ENCODE measurements at places on chromosomes 5 and 9.

- DNase-seq = no peak
Observed at GRCh38 chr5:138639326-138639725, 64.1 kb upstream of the HSPA9 start.

- no peak for DNase-seq
Observed at GRCh38 chr5:95838001-95838520, 15.5 kb upstream of the GLRX start.

GRCh38 chr9:19375538-19375937 lies 4.5 kb downstream of the RPS6 start:
- DNase-seq = no peak

- no peak for DNase-seq
Observed at GRCh38 chr5:28275931-28276330, 1237.5 kb upstream of the CDH9 start.

GRCh38 chr5:58854441-58854840 lies 271.6 kb downstream of the RAB3C start:
- no peak for DNase-seq

GRCh38 chr9:96524764-96525163 lies 74.8 kb downstream of the HABP4 start:
- no peak for DNase-seq

DNA sequence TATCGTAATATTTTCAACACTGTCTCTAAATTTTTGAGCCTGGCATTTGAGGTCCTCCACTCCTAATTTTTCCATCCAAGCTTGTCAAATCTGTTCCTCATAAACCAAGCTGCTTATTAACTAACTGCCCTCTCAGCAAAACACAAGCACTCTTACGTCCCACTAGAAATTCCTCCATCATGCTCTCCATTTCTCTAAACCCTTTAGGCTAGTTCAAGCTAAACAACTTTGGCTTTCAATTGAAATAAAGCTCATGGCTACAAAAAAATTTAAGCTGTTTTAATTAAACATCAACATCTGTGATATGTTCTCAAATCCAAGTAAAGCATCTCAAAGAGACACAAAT lies 45.7 kb downstream of the RNF145 start:
- no peak for DNase-seq

- DNase-seq = no peak
Observed at GRCh38 chr9:93111371-93112115, 15.5 kb downstream of the CARD19 start.

DNA sequence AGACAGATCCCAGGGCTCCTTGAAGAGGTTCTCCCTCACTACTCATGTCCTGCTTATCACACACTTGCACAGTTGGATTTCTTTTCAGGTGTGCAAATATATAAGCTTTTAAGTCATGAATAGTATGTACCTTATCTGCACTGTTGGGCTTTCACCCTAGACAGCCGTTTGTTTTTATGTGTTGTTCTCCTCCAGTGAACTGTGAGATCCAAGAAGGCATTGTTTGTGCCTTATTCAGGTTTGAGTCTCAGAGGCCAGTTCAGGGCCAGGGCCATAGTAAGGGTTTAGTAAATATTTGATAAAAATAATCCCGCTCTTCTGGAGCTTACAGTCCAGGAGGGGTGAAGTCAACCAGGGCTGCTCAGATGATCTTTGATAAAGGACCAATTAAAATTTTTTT lies 480.0 kb downstream of the TMEM38B start:
- no peak for DNase-seq

GRCh38 chr9:111320631-111321030 lies 9.4 kb downstream of the OR2K2 start:
- no peak for DNase-seq

DNA sequence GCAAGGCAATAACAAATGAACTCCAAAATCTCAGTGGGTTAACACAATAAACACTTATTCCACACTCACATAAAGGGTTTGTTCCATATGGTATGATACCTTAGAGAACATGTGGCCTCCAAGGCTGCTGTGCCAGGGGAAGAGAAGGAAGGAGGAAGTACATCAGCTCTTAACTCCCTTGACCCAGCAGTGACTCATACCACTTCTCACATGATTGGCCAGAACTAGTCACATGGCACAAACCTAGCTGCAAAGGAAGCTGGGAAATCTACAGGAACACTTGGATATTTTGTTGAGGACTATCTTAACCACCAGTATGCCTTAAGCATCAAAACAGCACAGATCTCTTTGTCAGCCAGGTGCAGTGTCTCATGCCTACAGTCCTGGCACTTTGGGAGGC lies 99.3 kb downstream of the SLIT3 start:
- DNase-seq = no peak

- no peak for DNase-seq
Observed at GRCh38 chr5:1784197-1785050, 15.2 kb downstream of the MRPL36 start.

DNA sequence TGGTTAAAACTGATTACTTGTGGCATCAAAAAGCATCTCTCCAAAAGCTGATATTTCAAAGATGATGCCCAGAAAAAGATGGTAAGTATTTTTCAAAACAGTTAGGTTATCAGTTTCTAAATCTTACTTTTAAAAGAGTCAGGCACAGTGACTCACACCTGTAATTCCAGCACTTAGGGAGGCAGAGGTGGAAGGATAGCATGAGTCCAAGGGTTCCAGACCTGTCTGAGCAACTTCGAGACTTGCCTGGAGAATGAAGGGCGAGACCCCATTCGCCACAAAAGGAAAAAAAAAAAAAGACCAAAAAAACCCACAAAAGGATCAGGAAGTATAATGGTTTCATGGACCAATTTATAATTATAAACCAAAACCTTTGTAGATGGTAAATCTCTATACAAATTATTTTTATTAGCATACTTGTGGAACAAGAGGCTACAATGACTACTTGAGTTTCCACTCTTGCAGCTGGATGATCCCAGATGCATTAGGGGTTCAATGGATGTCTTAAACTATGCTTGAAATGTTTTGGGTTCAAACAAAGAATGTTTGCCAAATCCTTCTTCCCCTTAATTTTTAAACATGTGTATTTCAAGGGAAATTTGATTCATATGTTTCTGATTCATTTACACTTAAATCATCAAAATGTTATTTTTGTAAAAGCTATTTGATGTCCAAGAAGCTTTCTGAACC lies 96.1 kb downstream of the ADAMTSL1 start:
- no peak for DNase-seq

- no peak for DNase-seq
Observed at GRCh38 chr5:27241564-27242257, 203.3 kb upstream of the CDH9 start.

DNA sequence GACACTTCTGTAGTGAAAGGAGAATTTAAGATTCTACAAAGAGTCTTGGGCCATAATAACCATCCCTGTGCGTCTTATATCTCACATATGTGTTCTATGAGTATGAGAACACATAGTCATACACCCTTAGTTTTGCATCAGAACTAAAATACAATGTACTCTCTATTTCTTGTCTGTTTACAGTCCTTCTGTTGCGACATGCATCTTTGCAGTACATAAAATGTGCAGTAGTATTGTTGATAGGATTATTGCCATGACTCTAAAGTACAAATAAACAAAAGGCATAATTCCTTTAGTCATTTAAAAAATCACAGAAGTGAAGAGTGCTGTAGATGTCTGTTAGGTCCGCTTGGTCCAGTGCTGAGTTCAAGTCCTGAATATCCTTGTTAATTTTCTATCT lies 201.9 kb downstream of the NR3C1 start:
- no peak for DNase-seq

GRCh38 chr5:2701592-2701991 lies 49.9 kb downstream of the IRX2 start:
- DNase-seq = no peak

- no peak for DNase-seq
Observed at GRCh38 chr5:15483351-15484097, 16.5 kb upstream of the FBXL7 start.

DNA sequence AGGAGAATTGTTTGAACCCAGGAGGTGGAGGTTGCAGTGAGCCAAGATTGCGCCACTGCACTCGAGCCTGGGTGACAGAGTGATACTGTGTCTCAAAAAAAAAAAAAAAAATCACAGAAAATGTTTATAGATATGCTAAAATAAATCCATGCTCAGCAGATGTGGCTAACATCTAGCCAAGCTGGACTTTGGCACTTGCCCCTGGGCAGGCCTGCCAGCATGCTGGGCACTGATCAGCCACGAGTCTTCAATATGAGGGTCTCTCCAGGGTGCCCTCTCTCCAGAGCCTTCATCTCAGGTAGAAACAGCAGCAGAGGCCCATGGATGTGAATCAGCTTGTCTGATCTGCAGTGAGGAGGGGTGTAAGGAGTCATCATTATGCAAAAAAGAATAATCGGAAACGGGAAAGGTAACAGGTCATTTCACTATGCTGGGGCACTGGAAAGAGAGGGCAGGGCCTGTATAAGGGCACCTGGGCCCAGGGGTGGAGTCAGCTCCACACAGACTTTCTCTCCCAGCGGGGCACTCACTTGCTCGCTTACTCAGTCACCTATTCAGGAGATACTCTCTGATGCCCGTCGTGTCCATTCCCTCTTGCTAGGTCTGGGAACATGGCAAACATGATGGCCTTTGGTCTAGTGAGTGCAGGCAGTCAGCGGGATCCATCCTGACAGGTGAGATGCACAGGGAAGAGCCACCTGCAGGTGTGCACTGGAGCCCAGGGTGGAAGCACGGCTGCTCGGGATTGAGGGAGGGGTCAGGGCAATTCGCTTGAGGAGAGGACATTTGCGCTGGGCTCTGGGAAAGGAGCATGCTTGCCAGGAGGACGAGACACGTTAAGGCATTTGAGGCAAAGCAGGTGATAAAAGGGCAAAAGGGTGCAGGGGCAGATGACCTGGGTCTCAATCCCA lies 17.1 kb downstream of the RNF44 start:
- peak; percentile 5 for DNase-seq

DNA sequence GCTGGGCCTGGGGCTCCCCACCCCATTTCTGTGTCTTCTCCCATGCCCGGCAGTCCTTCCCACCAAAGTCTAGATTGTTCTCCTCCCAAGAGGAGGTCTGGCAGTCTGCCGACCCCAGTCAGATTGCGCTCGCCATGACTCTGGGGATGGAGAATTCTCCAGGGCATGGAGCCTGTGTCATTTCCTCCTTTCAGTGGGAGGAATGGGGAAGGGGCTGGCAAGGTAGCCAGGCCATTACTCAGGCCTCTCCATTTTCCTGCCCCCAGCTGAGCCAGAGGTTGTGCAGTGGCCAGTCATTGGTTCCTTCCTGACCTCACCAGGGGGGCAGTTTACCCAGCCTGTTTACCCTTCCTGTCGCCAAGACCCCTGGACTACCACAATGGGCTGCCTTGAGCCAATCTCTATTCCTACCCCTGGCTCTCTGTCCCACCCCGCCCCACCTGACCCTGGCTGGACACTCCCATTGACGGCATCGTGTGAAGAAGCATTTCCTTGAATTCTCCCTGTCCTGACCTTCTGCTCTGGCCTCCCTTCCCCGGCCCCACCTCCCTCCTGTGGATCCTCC lies 628 bp downstream of the SYNPO start:
- no peak for DNase-seq

- no peak for DNase-seq
Observed at GRCh38 chr9:16561121-16561520, 309.3 kb downstream of the BNC2 start.

DNA sequence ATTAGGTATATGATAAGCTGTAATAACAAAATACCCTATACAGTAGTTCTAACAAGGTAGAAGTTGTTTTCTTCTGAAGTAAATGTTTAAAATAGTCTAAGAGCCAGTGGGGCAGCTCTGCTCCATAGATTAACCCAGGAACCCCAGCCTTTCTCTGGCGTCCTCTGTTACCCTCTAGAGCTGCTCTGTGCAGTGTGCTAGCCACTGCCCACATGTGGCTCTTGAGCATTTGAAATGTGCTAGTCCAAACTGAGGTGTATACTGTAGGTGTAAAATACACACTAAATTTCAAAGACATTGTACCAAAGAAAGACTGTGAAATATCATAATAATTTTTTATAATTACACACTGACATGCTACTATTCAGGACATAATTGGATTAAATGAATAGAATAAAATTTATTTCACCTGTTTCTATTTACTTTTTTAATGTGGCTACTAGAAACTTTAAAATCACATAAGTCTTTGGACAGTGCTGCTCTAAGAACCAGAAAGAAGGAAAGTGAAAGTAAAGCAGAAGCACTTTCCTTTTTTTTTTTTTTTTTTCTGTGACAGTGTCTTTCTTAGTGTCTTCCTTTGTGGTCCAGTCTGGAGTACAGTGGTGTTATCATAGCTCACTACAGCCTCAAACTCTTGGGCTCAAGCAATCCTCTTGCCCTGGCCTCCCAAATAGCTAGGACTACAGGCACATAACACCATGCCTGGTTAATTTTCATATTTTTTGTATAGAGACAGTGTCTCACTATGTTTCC lies 39.3 kb downstream of the RAI14 start:
- DNase-seq = no peak

- DNase-seq = no peak
Observed at GRCh38 chr5:157993986-157994691, 135.2 kb upstream of the CLINT1 start.

DNA sequence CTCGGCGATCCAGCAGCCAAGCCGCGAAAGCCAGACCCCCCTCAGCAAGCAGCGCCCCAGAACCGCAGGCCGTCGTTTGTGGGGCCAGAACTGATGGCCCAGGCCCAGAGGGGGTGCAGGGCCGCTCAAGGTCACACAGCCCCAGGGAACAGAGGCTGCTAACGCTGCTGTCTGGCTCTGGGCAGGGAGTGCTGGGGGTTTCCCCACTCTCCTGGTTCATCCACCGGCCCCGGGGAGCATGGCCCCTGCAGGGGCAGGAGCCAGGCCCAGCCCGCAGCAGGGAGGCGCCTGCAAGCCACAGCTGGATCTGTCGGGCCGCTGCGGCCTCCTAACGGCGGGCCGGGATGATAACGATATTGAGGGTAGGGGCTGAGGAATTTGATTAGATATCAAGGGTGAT lies 64.8 kb upstream of the IGFBPL1 start:
- no peak for DNase-seq

GRCh38 chr5:112312295-112313275 lies 106.5 kb downstream of the EPB41L4A start:
- DNase-seq = no peak

- peak; percentile 61 for DNase-seq
Observed at GRCh38 chr9:130499804-130500263, 55.1 kb downstream of the ASS1 start.

DNA sequence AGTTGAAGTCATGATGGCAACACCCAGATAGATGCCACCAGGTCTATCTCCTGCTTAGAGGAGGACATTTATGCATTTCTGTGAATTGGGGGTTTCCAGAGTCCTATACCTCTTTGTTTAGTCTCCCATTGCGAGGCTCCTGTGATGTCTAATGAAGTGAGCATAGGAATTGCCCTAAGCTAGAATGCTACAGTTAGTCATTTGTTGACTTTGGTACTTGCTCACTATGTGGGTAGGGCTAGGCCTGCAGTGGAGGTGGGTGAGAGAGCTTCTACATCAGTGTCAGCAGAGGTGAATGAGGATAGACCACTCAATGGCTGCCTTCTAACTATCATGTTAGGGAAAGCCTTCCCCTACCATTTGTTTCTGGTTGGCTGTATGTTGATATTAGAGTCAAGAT lies 173.3 kb upstream of the POC5 start:
- DNase-seq = no peak
